ENCODE measurements at places on chromosomes 2 and 18. TPM values are rescaled to one million over a fixed set of nuclear protein-coding genes. Genes with fewer than 3 reads are reported as not detected.

KLHL41 gene
- 0.30 TPM for total RNA-seq

IL36B gene
- total RNA-seq = not detected

FAM110C gene
- total RNA-seq = under 0.01 TPM

GALR1 gene
- total RNA-seq = not detected

GALNT3 gene
- 5.4 TPM for total RNA-seq

HOXD8 gene
- total RNA-seq = 7.7 TPM
